ENCODE measurements at places on chromosomes 5 and 9.

DNA sequence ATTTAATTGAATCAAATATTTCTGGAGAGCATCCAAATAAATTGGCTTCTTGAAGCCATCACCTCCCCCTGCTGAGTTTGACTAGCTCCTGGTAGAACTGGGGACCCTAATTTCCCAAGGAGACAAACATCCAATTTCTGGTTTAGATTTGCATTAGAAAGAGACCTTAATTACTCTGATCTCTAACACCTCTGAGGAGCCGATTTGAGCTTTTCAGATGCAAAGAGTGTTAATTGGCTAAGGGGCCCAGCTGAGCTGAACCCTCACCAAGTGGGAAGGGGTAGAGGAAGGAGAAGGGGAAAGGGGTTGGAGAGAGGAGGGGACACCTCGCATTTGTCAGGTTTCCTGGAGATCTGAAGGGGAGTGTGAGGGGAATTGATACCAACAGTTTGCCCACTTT is 145.4 kb upstream of the SHB start:
- no peak for DNase-seq

- no peak for DNase-seq
These were observed 18.3 kb upstream of the KCNIP1 start for GRCh38 chr5:170485616-170485911.

GRCh38 chr5:141525653-141526052 is 36.8 kb downstream of the PCDHGC5 start:
- no peak for DNase-seq

DNA sequence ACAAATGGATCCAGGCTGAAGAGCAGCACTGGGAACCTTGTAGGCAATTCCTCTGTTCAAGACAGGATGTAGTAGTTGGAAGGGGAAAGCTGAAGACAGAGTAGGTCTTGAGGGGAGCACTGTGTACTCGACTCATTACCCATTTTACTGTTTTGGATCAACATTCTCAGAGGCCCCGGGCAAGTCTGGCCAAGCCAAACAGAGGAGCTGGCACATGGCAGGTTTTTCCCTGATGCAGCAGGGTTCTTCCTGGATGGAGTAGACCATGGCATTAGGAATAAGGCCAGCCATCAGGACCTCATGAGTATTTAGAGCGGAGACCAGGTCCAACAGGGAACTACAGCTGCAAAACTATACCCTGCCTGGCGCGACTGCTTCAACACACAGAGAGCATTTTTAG is 4.4 kb downstream of the SVEP1 start:
- no peak for DNase-seq

- no peak for DNase-seq
These were observed 45.8 kb downstream of the MOCS2 start for GRCh38 chr5:53063791-53064190.

- DNase-seq, result no peak
These were observed 4.3 kb downstream of the RXRA start for GRCh38 chr9:134330590-134330989.

- DNase-seq, result no peak
These were observed 182 bp downstream of the SCAMP1 start for GRCh38 chr5:78360674-78360923.

GRCh38 chr5:39485079-39485478 is 60.3 kb upstream of the DAB2 start:
- DNase-seq, result no peak

- no peak for DNase-seq
These were observed 47.2 kb downstream of the F2R start for GRCh38 chr5:76763136-76763535.

GRCh38 chr5:93721071-93721470 is 20.3 kb downstream of the POU5F2 start:
- DNase-seq, result no peak

- no peak for DNase-seq
These were observed 216.0 kb downstream of the FBXL7 start for GRCh38 chr5:15715967-15716366.

- no peak for DNase-seq
These were observed 51.9 kb downstream of the DMRT2 start for GRCh38 chr9:1101846-1102641.

DNA sequence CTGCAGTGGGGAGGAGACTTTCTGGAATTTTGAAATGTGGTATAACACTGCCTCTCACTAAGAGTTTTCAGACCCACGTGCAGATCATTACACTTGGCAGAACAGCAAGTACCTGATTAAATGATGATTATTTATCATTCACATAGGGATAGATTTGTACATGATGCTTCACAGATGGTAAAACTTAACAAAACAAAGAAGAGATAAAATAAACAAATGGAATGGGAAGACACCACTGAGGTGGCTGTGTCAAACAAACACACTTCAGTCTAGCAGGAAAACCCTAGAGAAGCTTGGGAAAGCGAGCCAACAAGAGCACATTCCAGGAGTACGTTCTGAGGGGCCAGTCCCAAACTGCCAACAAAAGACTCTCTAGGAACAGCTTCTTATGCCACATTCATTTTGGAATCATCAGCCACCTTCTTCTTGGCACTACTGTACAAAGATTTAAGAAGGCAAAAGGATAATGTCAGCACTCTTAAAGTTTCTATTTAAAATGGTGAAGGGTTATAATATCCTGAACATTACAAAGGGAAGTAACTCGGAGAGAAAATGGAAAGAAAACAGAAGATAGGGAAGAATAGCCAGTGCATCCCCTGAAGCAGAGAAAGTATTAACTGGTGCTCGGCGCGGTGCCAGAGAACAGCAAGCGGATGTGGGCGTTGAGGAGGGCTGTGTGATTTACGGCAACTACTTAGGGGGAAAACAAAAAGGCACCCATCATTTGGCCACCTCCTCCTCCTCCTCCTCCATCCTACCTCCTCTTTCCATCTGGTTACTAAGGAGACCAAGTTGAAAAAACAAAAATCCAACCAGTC is 1.6 kb downstream of the MED27 start:
- no peak for DNase-seq

DNA sequence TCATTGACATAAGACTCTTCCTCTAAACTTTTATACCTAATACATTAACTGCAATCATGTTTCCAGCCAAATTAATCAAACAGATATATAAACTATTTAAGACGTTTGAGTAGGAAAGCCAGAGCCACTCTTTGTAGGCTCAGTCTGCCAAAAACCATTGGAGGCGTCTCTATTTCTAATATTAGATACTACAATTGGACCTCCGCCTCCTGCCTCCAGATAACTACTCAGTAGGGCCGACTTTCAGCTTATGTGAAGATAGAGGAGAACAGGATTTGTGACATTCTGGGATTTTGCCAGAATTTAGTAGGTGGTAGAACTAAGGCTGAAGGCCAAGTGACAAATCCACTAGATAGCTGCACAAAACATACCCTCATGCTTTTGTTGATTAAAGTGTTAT is 463.0 kb downstream of the CETN3 start:
- no peak for DNase-seq

DNA sequence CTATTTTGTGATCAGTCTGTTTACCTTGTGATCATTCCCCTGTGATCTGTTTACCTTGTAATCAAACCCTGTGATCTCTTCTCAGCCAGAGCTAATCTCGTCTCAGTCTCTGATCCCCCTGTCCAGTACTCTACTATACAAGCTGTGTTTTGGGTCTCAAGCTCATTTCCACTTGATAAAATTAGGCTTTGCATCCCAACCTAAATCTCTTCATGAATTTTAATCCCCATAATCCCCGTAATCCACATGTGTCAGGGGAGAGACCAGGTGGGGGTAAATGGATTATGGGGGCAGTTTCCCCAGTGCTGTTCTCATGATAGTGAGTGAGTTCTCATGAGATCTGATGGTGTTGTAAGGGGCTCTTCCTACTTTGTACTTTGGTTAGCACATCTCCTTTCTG is 157.2 kb downstream of the PRR16 start:
- no peak for DNase-seq

DNA sequence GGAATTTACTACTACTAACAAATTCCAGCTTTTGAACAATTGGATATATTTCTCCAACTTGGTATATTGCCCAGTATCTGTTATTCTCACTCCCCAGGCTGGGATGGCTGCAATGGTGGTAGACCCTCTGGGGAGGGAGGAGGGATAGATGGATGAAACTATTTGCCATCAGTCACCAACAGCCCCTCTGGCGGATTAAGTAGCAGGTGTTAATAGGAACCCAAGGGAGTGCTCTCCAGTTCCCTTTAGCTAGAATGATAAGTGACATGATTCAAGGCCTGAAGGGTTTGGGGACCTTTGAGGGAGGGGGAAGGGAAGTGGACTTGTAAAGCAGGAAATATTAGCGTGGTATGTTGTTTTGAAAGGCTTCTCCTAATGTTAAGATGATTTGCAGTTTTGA is 824.0 kb upstream of the ARRDC3 start:
- DNase-seq, result no peak

DNA sequence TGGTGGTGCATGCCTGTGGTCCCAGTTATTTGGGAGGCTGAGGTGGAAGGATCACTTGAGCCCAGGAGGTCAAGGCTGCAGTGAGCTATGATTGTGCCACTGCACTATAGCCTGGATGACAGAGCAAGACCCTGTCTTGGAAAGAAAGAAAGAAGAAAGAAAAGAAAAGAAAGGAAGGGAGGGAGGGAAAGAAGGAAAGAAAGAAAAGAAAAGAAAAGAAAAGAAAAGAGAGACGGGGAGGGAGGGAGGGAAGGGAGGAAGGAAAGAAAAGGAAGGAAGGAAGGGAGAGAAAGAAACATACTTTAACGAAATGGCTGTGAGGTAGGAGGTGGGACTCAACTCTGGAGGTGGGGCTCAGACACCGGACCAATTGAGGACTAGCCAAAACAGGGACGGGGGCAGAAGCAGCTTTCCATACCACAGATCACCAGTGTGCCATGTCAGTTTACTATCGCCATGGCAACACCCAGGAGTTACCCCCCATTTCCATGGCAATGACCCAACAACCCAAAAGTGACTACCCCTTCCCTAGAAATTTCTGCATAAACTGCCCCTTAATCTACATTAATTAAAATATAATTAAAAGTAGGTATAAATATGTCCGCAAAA is 21.3 kb downstream of the PTGES start:
- no peak for DNase-seq

DNA sequence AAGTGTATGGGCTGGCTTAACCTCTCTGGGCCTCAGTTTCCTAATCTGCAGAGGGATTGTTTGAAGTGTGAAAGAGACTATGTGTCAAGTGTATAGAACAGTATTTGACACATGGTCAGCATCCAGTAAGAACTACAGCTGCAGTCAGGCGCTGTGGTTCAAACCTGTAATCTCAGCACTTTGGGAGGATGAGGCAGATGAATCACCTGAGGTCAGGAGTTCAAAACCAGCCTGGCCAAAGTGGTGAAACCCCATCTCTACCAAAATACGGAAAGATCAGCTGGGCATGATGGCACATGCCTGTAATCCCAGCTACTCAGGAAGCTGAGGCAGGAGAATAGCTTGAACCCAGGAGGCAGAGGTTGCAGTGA is 31.9 kb upstream of the STING1 start:
- DNase-seq, result no peak

GRCh38 chr9:117354244-117354847 is 60.5 kb downstream of the ASTN2 start:
- DNase-seq, result no peak

- DNase-seq, result no peak
These were observed 532.4 kb upstream of the ITGA1 start for GRCh38 chr5:52255308-52255707.

- DNase-seq, result no peak
These were observed 97.2 kb downstream of the SH3TC2 start for GRCh38 chr5:148965511-148966265.

GRCh38 chr5:149355688-149356087 is 2.2 kb upstream of the PCYOX1L start:
- no peak for DNase-seq

- DNase-seq, result no peak
These were observed 40.0 kb downstream of the MTREX start for GRCh38 chr5:55347786-55348185.

GRCh38 chr5:134437340-134437846 is 25.7 kb upstream of the CDKN2AIPNL start:
- no peak for DNase-seq

GRCh38 chr9:121278477-121279261 is 10.7 kb downstream of the GSN start:
- DNase-seq, result no peak

DNA sequence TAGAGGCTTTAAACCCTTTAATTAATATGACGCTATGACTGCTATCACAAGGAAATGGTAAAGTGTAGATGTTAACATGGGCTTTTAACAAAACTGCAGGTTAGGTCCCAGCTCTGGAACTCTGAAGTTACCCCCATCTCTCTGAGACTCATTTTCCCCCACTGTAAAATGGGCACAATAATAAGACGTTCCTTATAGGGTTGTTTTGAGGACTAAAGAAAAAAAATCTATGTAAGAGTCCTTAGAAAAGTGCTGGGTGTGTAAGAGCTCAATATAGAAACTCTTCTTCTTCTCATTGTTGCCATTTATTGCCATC is 45.8 kb upstream of the STK32A start:
- DNase-seq, result no peak

DNA sequence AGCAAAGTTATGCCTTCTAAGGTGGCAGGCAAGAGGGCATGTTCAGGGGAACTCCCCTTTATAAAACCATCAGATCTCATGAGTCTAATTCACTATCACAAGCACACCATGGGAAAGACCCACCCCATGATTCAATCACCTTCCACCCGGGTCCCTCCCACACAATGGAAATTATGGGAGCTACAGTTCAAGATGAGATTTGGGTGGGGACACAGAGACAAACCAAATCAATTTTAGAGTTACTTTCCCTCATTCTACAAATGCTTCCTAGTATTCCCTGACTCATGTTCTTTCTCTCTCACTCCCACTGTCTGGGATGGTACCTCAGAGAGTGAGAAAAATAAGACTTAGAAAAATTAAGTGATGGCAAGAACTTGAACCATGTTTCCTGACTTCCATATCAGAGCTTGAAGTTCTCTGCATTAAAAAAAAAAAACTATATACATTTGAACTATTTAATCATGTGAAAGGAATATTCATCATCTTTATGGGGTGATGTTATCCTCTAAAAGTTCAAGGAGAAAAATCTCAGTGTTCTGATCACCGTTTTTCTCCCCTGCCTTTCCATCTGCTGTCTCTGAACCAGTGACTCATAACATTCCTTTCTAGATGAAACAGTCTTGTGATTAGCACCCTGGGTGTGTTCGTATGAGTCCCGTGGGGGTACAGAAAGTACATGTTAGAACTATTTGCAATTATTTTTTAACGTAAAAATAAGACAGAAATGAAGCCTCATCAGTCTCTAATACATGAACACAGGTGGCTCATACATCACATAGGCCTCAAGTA is 282.9 kb downstream of the SLF1 start:
- DNase-seq, result no peak

- DNase-seq, result no peak
These were observed 205.5 kb upstream of the TARS1 start for GRCh38 chr5:33235304-33235703.

DNA sequence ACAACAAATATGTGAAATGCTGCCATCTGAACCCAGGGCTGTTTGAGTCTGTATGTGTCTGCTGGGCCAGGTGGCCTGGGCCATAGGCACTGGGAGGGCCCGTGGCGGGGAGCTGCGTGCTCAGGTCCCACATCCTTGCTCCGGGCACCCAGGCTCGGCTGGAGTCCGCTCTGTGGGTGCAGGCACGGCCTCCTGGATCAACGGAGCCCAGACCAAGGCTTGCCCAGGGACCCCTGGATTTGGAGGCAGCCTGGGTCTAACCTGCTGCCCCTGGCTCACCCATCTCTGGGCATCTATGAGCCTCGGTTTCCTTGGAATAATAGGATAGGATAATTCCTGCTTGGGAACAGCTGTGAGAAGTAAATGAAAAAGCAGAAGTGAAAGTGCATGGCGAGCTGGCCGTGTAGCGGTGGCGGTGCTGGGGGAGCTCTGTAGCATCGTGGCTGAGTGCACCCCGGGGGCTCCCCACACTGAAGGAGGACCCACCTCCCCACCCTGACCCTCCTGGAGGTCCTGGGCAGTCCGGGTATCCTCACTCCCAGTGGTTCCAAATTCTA is 1.2 kb downstream of the CDHR2 start:
- DNase-seq, result no peak

All from KG1 (cell line).